Cardiac septum (tissue), 1 donor: ENCODE measurements at places on chromosomes 2 and 18. TPM values are rescaled to one million over a fixed set of nuclear protein-coding genes. Genes with fewer than 3 reads are reported as not detected.

The STAT4 gene
- 37.8 TPM for total RNA-seq

The LRATD1 gene
- 0.67 TPM for total RNA-seq

The CCDC138 gene
- total RNA-seq: 1.3 TPM

The MYOM1 gene
- total RNA-seq: 878 TPM

The IL37 gene
- total RNA-seq: not detected
